ENCODE measurements at places on chromosomes 16 and 17.

GRCh38 chr17:77403854-77404253, 263.1 kb downstream of the SEC14L1 start:
- DNase-seq = no peak

DNA sequence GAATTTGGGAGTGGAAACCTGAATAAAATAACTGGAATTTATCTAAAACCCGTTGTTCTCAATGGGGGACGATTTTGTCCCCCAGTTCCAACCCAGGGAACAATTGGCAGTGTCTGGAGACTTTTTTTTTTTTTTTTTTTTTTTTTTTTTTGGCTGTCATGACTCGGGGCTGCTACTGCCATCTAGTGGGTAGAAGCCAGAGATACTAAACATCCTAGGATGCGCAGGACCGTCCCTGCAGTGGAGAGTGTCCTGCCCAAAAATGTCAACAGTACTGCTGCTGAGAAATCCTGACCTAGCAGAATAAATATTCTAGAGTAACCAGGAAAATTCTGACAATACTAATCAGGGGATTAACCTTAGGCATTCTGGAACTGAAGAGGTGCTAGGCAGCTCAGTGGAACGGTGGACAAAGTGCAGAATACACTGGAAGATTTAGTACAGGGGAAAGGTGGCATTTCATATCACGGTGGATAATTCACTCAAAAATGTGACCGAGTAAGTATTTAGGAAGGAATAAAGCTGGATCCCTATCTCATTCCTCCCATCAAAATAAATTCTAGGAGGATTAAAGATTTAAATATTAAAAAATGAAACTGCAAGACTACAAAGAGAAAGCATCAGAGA, 107.6 kb downstream of the SPECC1 start:
- DNase-seq = peak; percentile 88

DNA sequence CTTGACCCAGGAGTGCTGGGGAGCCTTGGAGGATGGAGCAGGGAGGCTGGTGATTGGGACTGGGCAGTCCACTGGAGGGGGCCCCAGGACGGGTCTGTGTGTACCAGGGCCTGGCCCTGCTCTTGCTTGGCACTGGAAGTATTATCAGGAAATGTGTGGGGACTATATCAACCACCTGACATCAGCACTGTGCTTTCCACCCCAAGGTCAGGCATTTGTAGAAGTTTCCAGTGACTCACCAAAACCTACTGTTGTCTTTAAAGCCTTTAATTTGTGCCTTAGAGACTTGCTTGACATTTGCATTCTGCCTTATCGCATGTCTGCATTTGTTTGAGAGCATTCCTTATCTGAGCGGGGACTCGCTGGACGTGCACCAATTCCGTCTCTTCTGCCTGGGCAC, 323.1 kb downstream of the FOXL1 start:
- no peak for DNase-seq

DNA sequence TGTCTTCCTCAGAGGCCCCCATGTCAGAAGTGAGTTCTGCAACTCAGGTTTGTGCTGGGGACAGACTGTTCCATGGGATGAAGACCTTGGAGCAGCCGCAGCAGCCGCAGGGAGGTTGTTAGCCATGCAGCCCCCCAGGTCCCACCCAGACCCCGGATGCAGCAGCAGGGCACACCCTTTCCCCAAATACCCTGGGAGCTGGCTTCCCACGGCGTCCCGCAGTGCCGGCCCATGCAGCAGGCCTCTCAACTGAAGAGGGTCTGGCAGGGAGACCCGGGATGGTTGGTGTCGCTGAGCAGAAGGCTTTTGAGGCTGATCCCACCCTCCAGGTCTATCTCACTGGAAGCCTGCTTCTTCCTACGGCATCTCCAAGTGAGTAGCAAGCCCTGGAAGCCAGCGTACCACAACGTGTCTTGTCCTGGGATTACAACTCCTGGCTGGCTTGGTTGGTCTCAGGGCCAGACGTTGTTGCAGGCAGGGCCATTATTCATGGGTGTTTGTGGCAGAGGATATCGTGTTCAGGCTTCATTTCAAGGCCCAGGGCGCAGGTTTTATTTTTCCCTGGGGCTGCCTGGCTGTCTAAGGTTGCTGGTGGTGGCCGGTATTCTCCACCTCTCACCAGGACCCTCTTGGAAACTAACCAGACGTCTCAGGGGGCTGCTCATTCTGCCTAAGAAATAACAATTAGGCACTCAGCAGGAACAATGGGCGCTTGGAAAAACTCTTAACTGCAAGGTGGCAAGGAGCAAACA, 223.2 kb downstream of the C16orf95 start:
- no peak for DNase-seq

GRCh38 chr17:63196772-63197335, 230.8 kb downstream of the TANC2 start:
- peak; percentile 6 for DNase-seq

DNA sequence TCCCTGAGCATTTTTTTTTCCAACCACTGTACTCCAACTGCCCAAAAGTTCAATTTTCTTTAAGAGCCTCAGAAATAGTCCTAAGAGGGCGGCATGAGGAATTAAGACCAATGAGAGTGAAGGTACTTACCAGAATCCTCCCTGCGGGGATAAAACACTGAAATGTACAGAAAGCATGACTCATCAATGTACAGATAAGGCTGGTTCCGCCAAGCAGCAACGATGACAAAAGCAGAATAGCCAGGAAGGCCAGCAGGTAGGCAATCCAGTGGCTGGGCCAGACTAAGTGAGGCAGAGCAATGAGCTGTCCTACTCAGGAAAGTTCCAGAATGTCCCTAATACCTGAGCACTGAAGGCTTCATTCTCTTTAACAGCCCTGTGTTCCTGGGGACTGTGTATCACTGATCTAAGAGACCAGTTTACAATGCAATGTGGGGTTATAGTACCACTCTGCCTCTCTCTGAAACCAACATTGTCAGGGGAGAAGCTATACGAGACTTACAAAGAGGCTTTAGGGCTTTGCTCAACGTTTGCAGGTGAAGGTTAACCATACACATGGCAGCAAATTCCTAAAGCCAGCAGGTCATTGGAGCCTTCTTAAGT, 11.0 kb upstream of the GPR139 start:
- no peak for DNase-seq

GRCh38 chr17:38617967-38618760, 12.4 kb upstream of the SRCIN1 start:
- no peak for DNase-seq
